ENCODE measurements at places on chromosomes 7 and 10.

DNA sequence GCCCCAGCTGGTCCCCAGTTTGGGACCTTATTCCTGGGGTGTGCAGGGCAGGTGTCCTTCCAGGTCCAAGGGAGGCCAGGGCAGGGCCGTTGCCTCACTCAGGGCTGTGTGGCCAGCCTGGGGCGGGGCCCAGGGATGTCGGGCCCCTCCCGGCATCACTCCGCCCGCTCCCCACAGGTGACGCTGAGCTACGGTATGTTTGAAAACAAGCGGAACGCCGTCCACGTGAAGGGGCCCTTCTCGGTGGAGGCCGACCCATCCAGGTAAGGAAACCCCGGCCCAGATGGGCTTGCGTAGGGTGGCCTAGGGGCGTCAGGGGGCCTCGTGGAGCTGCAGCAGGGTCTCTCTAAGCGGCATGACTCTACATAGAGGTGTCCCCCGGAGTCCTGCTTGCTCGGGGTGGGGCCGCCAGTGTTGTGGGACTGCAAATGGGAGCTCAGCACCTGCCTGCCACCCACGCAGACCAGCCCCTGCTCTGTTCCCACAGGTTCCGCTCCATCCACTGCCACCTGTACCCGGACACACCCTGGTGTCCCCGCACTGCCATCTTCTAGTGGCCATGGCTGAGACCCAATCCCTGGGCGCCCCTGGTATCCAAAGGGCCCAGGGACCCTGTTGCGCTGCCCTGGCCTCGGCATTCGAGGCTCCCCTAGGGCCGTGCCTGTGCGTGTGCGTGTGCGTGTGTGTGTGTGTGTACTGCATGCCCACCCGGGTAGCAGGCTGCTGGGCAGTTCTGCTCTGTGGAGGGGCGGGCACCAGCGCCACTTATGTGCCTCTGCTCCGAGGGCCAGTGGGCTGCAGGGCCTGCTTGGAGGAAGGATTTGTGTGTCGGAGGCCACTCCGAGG, 7.3 kb downstream of the LFNG start:
- no peak for DNase-seq

DNA sequence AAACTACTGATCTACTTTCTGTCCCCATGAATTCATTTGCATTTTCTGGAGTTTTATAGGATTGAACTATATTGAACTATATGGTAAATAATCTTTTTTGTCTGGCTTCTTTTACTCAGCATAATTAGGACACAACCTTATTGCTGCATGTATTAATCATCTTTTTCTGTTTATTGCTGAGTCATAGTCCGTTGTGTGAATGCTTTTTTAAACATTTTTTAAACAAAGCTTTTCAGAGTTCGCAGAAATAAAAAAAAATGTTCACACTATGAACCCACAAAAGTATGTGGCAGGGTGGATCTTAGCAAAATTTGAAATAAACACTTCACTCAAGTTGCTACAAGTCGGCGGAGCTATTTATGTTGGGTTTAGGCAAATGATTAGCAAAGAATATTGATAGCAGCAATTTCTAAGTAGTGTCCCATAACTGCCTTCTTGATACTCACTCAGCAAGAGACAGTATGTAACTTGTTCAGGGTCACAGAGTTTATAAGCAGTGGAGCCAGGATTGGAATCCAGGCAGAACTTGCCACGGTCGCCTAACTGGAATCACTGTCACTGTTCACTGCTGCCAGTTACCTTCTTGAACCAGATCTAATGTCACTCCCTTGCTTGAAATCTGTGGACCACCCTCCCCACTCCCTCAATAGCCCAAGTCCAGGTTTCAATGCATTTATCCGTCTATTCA, 5.6 kb downstream of the CH25H start:
- DNase-seq = no peak

DNA sequence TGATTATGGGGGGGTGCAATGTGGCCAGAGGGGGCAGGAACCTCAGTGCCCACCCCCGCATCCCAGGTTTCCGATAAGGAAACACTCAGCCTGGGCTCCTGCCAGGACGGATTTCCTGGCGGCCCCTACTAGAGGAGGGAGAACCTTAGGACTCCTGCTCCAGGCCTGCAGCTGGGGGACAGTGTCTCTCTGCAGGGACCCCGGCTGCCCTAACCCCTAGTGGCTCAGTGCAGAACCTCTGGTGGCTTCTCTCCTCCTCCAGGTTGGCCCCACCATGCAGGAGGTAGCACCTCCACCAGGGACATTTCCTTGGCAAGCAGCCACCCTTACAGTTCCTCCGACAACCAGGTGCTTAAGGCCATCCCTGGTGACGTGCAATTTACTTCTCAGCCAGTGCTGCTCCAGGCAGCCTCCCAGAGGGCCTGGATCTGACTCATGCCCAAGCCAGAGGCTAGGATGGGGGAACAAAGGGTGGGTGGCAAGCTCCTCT, 31.9 kb downstream of the SH2B2 start:
- no peak for DNase-seq

DNA sequence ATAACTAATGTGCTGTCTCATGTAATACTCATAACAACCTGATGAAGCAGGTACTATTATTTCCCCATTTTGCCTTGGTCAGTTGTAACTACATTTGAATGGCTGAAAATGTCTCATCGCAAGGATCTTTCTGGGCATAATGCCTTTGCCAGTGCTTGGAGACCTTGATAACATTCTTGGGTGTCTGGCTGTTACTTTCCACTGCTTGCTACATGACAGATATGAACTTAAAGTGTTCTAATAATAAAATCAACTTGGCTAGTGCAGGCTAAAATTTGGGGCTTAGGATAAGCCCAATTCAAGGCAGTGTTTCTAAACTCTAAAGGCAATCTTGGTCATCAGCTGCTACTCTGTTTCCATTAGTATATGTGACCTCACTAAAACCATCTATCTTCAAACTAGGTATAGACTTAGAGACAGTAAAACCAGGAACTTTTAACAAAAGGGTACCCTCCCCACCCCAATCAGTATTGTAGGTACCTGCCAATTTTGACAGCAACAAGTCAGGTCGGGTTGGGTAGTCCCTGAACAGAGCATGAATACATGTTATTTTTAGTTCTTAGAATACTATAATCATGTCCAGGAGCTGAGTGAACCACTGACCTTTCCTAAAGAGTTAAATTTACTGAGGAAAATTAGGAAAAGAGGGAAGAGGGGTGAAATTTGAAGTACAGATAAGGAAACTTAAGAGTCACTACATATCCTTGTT, 68.2 kb upstream of the AHR start:
- DNase-seq = no peak

GRCh38 chr7:98168181-98168903, 42.9 kb upstream of the BHLHA15 start:
- peak; percentile 57 for DNase-seq

DNA sequence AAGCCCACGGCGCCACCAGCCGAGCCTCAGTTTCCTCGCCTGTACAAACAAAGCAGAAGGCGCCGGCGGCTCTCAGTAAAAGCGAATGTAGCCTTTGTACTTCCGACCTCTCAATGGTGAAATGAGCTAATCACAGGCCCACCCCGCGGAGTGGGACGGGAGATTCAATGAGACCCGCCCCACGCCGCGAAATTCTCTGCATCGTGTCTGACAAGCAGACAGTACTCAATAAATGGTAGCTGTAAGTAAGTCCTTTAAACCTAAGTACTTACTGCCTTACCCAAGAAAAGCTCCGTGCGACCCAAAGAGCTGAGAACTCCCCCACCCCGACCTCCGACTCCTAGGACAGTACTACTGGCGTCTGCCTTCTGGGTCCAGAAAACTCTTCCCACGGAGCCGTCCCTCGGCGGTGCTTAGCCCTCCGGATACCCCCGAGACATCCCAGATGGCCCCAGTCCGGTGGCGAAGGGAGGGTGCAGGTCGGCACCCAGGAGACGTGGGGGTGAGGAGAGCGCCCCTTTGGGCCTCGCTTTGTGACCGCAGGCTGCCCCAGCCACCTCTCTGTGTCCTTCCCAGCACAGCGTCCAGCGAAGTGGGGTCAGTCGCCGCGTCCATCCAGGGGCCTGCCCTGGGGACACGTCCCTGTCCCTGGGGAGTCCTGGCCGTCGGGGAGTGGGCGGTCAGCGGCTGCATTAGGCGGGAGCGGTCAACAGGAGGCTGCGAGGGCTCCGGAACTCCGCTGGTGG, 972 bp upstream of the CXCL12 start:
- no peak for DNase-seq

GRCh38 chr7:155166673-155167370, 96.7 kb downstream of the HTR5A start:
- no peak for DNase-seq

DNA sequence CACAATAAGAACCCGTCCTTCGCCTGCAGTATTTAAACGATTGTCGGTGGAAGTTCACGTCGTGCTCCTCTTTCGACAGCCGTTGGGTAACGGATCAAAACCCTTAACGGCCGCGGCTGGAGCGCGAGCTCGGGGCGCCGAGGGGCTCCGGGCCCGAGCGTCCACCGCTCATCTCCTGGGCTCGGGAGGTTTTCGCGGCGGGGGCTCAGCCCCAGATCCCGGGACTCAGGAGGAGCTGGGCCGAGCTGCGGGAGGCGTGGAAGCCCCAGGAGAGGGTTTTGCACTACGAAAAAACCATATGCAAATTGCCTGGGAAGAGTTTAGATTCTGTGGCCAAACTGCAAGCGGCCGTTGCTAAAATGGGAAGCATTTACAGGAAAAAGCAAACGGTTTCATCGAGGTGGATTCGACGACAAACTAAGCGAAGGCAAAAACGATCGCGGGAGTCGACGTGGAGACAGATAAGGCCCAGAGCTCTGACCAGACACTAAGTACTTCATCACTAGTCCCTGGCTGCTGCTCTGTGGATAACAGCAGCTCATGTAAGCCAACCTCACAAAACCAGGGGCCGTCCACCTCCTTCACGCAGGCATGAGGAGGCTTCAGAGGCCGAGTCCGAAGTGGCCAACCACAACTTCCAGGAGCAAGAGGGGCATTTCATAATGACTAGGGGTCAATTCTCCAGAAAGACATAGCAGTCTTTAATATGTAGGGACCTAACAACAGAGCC, 129.7 kb downstream of the MARCHF5 start:
- DNase-seq = no peak

- DNase-seq = peak; percentile 14
Measured at GRCh38 chr7:24911213-24911603, 68.8 kb downstream of the OSBPL3 start.

GRCh38 chr10:1241322-1241890, 185.2 kb downstream of the WDR37 start:
- no peak for DNase-seq

GRCh38 chr7:132760244-132760623, 184.0 kb upstream of the PLXNA4 start:
- DNase-seq = no peak

DNA sequence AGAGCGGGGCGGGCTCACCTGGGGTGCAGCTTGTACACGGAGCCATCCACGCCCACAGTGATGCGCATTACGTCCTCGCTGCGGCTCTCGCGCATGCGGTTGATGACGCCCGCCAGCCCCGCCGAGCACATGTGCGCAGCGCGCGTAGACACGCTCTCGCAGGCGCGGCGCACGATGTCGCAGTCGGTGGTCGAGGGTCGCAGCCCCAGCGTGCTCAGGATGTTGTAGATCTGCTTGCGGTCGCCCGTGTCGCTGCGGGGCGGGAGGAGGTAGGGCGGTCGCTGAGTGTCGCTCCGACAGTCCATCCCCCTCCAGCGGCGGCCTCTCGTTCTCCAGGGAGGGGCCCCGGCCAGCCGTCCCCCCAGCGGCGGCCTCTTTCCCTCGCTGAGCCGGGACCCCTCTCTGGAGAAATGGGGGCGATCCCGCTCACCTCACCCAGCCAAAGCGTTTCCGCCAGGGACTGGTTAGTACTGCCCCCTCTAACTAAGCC, 4.4 kb upstream of the MYL7 start:
- no peak for DNase-seq

- DNase-seq = peak; percentile 19
Measured at GRCh38 chr7:151992375-151992774, 33.1 kb upstream of the GALNT11 start.

DNA sequence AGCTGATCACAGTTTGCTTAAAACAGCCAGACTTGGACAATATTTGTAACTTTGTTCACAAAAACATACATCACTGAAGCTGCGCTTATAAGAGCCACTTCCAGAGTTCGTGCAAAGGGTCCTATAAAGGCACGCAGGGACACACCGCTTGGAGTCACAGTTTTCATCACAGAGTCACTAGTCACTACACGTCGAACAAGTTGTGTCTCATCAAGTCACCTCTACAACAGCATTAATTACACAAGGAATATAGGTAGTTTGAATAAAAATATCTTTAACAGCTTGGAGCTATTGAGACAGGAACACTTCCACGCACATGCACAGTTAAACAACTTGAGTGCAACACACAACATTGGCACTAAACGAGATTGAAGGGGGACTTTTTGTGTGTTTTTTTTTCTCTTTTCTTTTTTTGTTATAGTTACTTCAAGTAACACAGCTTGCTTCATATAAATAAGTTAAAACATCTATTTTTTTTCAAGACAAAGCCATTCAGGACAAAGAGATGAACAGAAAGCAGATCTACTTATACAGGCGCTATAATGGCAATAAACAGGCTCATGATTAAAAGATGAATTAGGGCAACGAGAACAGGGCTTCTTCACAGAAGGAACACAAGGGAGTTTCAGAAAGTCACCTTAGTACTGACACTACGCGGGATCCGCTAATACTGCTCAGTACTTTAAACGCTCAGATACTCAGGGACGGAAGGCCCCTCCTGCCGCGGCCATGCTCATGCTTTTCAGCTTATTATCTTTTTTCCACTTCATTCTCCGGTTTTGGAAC, 2.2 kb downstream of the HOXA5 start:
- no peak for DNase-seq

DNA sequence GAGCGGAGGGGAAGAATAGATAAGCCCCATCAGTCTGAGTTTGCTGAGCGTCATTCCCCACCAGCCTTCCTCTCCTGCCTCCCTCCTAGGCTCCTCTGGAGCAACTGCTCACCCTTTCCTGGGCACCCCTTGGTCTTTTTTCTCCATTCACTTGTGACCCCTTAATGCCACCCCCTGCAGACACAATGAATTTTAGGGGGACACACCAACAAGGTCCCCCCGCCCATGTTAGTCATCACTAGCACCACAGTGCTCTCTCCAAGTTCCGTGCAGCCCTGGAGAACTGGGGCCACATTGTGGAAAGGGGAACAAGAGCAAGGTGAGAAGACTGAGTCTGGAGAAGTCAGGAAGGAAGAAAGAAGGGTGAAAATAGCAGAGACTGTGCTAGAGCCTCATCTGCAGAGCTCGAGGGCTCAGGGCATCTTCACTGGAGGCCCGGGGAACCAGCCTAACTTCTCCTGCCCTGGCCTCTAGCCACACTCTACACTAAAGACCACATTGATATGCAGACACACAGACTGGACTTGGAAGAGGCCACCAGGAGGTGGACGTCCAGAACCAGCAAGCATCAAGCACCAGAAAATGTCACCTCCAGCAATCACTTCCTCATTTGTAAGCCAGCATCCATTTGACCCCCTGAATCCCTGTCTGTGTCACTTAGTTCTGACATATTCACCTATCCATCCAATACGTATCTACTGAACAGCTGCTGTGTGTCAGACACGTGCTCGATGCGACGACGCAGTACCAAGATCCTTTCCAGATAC, 17.5 kb downstream of the RGR start:
- no peak for DNase-seq

GRCh38 chr7:26398427-26398755, 106.7 kb downstream of the SNX10 start:
- peak; percentile 55 for DNase-seq

Measured in NCI-H748 treated with DMSO at 0.1 percent for 48 hours (cell line).